ENCODE measurements at places on chromosomes 7 and 10.

- no peak for DNase-seq
Measured at GRCh38 chr7:130954918-130955564, 221.0 kb upstream of the KLF14 start.

DNA sequence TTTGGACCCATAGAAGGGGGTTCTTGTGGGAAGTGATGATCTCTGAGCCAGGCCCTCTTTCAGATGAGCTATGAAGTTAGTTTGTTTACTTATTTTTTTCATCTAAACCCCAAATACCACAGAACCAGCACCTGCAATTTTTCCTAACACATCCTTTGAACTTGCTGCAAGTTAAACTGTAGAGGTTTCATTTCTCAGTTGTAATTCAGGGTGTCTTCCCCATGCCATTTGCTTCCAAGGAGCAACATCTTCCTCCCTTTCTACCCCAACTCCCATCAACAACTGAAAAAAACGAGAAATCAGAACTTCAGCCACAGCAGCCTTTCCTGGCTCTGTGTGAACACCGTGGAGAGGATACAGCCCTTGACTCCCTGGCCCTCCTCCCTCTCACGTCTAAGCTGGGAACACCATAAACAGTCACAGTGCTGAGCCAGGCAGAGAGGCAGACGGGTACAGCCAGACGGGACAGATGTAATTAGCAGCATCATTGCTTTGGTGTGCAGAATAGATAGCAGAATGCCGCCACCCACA lies 63.6 kb downstream of the RGS10 start:
- DNase-seq: no peak

- no peak for DNase-seq
Measured at GRCh38 chr7:159051916-159052315, 92.8 kb downstream of the VIPR2 start.

DNA sequence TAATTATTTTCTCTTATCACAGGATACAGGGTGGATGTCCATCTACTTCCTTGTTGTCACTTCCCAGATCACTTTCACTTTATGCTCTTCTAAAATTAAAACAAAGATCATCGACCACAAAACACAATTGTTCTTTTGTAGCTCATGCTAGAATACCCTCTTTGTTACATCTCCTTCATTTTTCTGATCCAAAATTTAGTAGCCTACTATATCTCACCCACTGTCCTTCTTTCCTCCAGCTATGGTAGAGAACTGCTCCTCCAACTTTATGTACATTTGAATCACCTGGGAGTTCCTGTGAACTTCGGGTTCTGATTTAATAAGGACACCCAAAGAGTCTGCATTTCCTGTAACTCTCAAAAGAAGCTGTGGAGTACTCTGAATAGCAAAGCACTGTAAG lies 1.2 kb upstream of the AHR start:
- no peak for DNase-seq

GRCh38 chr10:29204070-29204800 lies 84.6 kb upstream of the LYZL1 start:
- peak; percentile 28 for DNase-seq

- peak; percentile 85 for DNase-seq
Measured at GRCh38 chr10:110305767-110306451, 1.2 kb upstream of the SMNDC1 start.

DNA sequence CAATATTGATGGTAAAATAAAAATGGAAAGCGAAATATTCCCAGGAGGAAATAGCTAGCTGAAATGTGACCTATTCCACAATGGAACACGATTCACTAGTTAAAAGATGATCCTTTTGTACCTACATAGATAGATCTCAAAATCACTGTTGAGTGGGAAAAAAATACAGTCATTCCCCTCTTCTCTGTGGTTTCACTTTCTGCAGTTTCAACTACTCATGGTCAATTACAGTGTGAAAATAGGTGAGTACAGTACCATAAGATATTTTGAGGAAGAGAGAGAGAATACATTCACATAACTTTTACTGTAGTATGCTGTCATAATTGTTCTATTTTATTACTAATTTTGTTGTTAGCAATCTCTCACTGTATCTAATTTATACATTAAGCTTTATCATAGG lies 56.0 kb upstream of the COL13A1 start:
- no peak for DNase-seq

DNA sequence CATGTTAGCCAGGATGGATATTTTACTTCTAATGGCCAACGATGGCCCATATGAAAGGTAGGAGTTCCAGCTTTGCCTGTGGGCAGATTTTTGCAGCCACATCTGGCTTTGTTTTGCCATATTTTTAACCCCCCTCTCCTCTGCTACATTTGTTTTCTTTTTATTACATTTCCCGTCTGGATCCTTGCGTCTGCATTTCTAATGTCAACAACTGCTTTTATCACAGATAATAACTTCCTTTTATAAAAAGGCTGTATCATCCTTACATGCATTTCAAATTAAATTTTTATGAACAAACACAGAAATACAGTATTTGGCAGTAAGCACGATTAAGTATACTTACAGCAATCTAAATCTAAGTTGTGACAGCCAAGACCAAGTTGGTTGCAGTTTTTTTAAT lies 156.0 kb downstream of the BAMBI start:
- no peak for DNase-seq

DNA sequence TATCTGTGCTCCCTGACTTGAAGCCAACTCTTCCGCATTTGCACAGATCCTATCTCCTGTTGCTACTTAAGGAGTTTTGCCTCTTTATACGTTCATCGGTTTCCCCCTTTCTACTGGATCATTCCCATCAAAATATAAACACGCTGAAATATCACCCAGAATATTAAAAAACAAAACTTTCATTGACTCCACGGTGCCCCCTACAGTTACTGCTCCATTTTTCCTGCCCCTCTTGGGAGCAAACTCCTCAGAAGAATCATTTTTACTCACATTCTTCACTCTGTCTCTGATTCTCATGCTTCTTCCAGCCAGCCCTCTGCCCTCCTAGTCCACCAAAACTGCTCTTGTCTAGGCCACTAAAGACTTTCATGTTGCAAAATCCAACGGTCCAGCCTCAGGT lies 66.4 kb downstream of the MYOF start:
- no peak for DNase-seq

DNA sequence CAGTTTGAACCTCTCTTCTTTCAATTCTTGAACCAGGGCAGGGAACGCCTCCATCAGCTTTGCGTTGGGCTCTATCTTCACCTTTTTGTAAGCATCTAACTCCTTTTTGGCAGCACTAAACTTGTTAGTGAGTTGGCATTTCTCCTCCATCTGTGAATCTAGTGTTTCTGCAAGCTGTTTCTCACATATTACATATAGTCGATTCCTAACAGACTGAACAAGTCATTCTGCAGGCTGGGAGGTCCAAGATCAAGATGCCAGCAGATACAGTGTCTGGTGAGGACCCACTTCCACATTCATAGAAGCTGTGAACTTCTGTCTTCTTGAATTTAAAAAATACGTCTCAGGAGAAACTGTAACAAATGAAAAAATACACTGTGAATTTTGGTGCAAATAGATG lies 539.7 kb downstream of the ANKRD7 start:
- DNase-seq: no peak

DNA sequence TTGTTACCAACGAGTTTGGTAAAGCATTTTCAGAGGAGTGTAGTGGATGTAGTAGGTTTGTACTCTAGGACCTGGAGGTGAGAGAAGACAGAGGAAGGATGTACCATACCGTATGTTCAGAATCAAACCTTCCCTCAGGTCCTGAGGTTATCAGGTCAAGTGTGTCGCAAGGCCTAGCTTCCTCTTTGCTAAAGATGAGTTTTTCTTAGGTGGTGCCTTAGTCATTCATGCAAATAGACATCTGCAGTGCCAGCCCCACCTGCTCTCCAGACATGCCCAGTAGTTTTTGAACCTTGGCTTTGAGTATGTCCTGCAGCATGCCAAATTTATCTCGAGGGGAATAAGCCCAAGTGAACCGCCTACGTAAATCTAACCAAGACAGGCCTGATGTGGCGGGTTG lies 71.3 kb downstream of the HDAC9 start:
- DNase-seq: no peak

GRCh38 chr10:131195558-131196159 lies 115.9 kb downstream of the TCERG1L start:
- DNase-seq: no peak

DNA sequence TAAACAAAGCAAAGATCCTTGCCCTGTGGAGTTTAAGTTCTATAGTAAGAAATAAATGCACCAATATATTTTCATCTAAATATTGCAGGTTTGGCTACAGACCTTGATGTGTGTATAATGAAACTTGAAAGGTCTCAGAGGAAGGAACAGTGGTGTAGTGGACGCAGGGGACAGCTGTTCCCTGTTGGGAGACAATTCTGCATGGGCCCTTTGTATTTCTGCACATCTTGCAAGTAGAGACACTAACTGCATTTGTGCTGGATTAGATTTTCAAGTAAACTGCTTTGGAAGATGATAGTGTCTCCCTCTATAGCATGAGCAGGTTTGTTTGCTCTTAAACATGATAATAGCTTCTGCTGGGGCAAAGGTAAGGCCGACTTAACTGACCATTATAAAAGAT lies 57.5 kb upstream of the FAM133B start:
- no peak for DNase-seq

Measured in hepatocyte (in vitro differentiated cells).